ENCODE measurements at places on chromosomes 4 and X. TPM values are rescaled to one million over a fixed set of nuclear protein-coding genes. Genes with fewer than 3 reads are reported as not detected.

The GSPT2 gene
- 11.6 TPM for total RNA-seq

The ARSJ gene
- total RNA-seq = 20.6 TPM

The F11 gene
- not detected for total RNA-seq

The OCRL gene
- 23.4 TPM for total RNA-seq

The RBMX2 gene
- total RNA-seq = 24.0 TPM

Data from urinary bladder (tissue), 4 donors.